ENCODE measurements at places on chromosomes 1 and 21.

GRCh38 chr1:240254006-240254405 lies 162.3 kb downstream of the FMN2 start:
- no peak for DNase-seq

GRCh38 chr1:99677416-99677815 lies 31.5 kb downstream of the PALMD start:
- no peak for DNase-seq

DNA sequence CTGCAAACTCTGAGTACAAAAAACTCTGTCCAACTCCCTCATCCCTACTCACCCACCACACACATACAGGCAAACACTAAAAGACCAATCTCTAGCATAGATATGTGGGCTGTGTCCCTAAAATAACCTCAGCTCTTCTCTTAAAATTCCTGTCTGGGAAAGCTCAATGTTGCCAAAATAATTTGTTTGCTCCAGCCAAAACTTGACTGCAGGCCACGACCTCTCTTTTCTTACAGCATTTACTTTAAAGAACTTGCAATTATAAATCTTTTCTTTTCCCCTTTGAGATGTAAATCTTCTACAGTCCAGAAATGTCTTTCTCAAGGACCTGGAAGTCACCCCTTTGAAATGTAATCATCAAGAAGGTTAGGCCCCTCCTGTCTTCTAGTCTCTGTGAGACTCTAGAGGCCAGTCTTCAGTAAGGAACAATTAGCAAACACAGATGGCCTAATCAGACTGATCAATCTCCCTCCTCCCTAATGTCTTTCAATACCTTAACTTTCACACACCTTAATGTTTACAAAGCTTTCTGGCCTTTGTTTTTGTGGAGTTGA lies 483.6 kb upstream of the RGS18 start:
- DNase-seq: no peak

GRCh38 chr1:117183112-117183511 lies 27.6 kb downstream of the VTCN1 start:
- no peak for DNase-seq

GRCh38 chr1:92037400-92037799 lies 7.6 kb downstream of the EPHX4 start:
- DNase-seq: no peak

DNA sequence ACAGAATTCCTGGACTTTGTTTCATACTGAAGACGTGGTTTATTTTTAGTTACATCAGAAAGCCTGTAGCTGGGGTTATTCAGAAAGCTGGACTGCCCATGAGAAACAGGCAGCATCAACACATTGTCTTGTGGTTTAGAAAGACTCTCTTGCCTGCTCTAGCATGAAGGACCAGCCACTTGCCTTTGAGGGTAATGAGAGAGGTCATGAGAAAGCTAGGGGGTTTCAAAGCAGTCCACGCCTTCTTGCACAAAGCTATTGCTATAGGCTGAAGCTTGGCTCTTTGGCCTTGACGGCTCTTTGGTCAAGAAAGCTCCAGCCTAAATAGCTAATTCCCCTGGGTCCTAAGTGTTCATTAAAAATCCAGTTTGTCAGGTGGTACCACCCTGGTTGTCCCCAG lies 208.1 kb downstream of the PRDM2 start:
- DNase-seq: no peak

GRCh38 chr1:186195377-186195931 lies 179.6 kb downstream of the TPR start:
- DNase-seq: no peak

Data from skeletal muscle cell (primary cell).